ENCODE measurements at places on chromosomes 4 and X. TPM values are rescaled to one million over a fixed set of nuclear protein-coding genes. Genes with fewer than 3 reads are reported as not detected.

DNA sequence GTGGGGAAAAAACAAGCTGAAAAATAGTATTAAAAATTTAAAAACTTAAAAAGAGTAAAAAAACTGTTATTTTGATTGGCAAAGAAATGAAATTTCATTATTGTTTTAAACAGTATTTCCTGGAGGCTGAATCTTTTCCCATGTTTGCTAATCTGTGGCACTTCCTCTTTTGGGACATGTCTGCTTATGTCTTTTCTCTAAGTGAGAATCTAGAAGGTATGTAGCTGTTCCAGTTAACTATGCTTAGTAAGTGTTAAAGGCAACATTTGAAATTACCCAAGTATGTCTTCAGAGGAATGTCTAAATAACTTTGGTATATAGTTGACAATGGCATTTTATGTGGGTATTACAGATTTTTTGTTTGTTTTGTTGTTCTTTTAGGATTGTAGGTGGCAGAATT, 81.6 kb upstream of the TBC1D9 start:
- DNase-seq = no peak

GRCh38 chr4:45155081-45155777, 428.9 kb upstream of the GNPDA2 start:
- DNase-seq = no peak

DNA sequence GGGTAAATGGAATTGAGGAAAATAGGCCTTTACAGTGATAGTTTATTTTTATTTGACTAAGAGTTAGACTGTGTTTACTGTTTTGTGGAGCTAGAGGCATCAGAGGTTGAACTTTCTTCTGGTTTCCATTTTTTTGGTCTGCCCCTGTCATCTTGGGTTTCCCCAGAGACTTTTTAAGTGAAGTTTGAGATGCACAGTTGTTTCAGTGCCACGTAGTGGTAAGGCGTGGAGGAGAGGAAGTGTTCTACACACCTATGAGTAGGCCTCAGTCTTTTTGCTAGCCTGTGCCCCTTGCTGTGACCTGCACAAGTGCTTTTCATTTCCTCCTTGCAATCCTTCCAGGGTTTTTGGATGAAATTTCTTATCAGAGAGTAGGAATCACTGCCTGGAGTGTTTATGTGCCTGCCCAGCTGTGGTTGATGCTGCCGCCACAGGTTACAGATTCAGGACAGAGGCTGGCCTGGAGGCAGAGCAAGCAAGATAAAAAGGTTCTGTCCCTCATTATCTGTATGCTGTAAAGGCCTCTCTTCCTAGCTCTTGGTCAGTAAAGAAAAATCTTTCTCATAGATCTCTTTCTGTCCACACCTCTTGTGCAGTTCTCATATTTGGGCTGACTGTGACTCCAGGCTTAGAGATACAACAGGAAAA, 12.5 kb upstream of the HSFX4 start:
- no peak for DNase-seq

DNA sequence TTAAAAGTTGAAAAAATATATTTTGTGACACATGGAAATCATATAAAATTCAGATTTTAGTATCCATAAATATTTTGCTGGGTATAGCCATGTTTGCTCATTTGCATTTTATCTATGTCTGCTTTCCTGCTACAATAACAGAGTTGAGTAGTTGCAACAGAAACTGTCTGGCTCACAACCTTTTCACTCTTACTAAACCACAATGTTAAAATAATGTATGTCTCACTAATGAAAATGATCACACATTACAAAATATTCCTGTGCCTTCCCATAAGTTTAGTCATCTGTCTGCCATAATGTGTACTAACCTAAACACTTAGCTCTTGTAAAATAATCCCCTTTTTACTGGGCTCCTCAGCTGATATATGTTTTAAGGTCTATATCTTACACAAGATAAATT, 174.0 kb upstream of the PRPS2 start:
- no peak for DNase-seq

DNA sequence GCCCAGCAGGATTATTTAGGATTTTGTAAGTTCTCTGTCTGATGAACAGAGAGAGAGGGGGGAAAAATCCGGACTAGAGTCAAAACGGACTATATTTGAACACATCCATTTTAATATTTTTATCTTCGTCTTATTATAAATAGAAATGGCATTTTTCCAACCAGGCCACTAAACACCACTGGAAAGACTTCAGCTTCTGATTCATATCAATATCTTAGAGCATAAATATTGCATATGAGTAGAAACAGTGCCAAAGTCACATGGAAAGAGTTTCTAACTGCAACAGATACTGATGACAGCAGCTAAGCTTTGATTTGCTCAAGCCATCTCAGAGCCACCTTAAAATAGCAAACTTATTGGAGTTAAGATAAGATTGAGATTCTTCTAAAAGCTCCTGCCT, 456 bp downstream of the PPARGC1A start:
- DNase-seq = no peak

GRCh38 chr4:184568770-184569169, 80.5 kb downstream of the CASP3 start:
- DNase-seq = no peak

GRCh38 chrX:44101281-44101680, 128.1 kb upstream of the NDP start:
- DNase-seq = no peak

DNA sequence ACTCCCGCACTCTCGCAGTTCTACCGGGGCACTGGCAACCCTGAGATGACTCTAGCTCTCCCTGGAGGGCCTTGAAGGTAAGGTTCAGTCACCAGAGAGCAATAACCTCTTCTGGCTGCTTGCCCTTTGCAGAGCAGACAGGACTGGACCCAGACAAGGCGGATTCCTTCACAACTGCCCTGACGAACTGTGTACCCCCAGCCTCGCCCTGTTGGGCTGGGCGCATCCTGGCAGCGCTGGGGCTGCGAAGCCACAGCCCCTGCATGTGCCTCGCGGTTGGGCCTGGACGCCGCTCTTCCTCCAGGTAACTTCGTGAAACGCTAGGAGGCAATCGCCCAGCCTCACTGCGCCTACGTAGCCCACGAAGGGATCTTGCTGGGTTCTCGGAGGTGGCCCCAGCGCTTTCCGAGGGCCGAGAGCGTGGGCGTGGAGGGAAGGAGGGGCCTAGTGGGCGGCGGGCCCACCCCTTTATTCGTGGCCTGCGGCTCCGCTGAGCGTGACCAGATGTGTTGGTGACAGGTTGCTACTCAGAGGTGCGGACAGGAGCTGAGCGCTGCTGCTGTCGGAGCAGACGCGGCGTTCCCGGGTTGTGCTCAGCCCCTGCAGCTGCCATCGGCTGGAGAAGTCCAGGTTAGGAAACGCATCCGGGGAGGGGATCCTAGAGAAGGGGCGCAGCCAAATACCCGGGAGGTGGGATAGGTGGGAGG, 1.9 kb upstream of the MAMLD1 start:
- peak; percentile 34 for DNase-seq

DNA sequence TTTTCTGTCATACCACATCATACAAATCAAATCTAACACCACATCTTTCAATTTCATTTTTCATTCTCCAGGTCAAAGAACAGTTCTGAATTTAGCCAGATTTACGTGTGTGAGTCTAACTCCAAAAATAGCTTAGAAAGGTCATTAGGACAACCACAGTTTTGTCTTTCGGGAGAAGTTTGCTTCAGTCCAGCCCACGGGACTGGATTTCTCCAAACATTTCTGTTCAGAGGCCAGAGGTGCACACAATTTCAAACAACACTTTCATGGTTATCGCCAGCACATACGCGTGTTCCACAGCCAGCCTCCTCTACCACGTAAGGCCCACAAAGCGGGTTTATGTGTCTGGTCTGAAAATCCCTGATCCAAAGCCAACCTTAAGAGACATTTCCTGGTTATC, 65.9 kb downstream of the VEGFC start:
- no peak for DNase-seq

DNA sequence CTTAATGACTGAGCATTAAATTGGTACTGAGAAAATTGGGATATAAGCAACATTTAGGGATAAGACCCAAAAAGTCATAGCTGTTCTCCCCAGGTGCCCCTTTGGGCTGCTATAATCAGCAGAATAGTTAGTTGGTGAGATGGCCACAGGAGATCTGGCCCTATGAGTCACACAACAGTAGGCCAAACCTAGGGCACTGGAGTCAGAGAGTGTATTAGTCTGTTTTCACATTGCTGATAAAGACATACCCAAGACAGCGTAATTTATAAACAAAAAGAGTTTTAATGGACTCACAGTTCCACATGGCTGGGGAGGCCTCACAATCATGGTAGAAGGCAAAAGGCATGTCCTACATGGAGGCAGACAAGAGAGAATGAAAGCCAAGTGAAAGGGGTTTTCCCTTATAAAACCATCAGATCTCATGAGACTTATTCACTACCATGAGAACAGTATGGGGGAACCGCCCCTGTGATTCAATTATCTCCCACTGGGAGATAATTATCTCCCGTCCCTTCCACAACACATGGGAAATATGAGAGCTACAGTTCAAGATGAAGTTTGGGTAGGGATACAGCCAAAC, 338.3 kb upstream of the NR3C2 start:
- DNase-seq = no peak

DNA sequence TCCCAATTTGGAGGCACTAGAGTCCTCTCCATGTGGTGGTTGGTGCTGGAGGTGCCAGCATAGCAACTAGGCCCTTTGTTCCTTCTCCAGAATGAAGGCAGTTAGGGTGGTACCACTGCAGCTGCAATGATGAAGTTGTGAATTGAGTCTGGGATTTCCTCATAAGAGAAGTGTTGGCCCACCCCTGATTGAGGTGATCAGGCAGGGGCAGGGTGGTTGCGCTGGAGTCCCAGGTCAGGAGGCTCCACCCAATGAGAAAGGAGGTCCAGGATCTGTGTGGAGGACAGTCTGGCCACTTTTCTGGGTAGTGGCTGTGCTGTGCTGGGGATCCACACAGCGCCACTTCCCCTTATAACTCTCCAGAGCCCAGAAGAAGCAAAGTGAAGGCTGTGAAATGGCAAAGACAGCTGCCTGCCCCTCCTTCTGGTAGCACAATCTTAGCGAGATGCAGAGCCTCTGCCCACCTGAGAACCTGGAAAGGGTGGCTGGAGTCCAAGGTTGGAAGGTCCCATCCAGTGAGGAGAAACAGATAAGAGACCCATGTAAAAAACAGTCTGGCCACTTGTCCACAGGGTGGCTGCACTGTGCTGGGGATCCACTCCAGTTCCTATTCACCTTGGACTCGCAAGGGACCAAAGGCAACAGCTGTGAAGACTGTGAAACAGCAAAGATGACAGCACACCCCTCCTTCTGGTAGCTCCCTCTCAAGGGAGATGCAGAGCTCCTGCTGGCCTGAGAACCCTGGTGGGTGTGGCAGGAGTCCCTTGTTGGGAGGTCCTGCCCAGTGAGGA, 124.6 kb downstream of the RRAGB start:
- DNase-seq = no peak

GRCh38 chrX:70079870-70080269, 17.6 kb downstream of the OTUD6A start:
- no peak for DNase-seq

- DNase-seq = no peak
These were observed 28.1 kb downstream of the CASP6 start for GRCh38 chr4:109675181-109675580.

DNA sequence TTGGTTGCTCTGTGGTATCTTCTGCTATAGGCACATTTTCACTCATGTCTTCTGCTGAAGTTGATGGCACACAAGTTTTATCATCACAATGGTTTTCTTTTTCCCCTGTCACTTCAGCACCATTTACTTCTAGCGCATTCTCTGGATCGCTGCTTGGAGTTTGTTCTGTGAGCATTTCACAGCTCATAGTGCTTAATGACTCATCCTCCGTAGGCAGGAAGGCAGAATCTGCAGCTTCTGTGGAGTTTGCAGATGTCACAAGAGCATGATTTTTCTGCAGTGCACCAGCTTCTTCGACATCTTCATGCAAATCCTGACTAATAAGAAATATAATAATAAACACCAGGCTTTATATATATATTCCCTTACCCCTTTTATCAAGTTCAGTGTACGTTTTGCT, 83.6 kb downstream of the CHM start:
- no peak for DNase-seq

GRCh38 chrX:72146527-72146926, 14.8 kb upstream of the RTL5 start:
- DNase-seq = no peak

DNA sequence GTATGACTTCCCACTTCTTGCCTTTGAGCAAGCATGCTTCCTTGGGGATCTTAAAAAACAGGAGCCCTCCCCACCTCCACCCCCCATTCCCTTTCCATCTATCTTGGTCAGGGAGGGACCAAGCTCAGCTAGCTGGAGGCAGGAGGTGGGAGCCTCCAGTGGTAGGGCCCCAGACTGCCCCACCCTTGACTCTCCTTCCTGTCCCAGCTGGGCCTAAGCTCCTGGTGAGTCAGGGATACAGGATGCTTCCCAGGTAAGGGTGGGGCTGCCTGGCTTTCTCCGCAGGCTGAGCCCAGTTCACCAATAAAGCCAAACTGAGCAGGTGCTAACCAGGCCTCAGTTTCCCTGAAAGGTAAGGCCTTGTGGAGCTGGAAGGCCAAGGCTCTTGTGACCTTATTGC, 15.2 kb downstream of the EFNB1 start:
- DNase-seq = no peak

- DNase-seq = no peak
These were observed 119.9 kb downstream of the ANK2 start for GRCh38 chr4:113169368-113169767.

DNA sequence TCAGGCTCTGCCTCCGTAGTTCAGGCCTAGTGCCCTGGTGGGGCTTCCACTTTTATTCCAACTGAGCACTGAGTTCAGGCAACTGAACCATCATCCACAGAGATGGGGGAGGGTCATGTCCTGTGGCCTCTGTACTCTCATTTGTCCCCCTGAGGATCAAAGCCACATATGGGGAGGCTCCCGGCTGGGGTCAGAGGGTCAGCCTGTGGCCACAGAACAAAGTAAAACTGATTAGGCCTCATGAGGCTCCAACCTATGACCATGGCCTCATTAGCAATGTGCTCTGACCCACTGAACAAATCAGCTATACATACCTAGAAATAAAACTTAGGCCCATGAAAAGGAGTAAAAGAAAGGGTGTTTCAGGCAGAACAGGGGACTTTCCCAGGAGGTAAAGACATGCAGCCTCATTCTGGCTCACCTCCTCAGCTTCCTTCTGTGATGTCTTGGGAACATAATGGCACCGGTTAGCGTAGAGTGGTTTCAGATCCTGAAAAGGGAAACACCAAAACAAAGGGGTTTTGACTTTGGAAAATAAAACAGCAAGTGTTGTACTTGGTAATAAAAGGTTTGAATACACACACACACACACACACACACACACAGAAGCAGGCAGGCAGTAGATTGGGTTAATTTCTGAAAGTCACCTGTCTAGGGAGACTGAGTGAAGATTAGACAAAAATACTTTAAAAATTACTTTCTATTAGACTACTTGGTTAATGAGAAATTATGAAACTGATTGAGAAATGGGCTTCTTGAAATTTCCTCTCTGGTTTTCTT, 24.3 kb downstream of the TMEM255A start:
- DNase-seq = no peak

GRCh38 chr4:182823576-182823975, 93.6 kb downstream of the DCTD start:
- DNase-seq = no peak

GRCh38 chr4:182454440-182455013, 211.3 kb downstream of the TENM3 start:
- no peak for DNase-seq

- no peak for DNase-seq
These were observed 91.3 kb upstream of the DCLK2 start for GRCh38 chr4:149986917-149987316.

GRCh38 chr4:104508224-104508623, 13.5 kb upstream of the CXXC4 start:
- DNase-seq = no peak

Gene ASB5
- not detected for total RNA-seq

Gene TACC3
- 123 TPM for total RNA-seq

Gene TEX11
- total RNA-seq = not detected

Gene SERTM2
- not detected for total RNA-seq

Gene POF1B
- total RNA-seq = 0.05 TPM

Gene SSX1
- total RNA-seq = not detected

Gene VCX3B
- total RNA-seq = not detected

All from CD4-positive, alpha-beta T cell (primary cell).